ENCODE measurements at places on chromosomes 16 and 17.

GRCh38 chr17:19334331-19334730 lies 28.2 kb downstream of the B9D1 start:
- DNase-seq, result no peak

- no peak for DNase-seq
These were observed 92.9 kb upstream of the SALL1 start for GRCh38 chr16:51243936-51244436.

DNA sequence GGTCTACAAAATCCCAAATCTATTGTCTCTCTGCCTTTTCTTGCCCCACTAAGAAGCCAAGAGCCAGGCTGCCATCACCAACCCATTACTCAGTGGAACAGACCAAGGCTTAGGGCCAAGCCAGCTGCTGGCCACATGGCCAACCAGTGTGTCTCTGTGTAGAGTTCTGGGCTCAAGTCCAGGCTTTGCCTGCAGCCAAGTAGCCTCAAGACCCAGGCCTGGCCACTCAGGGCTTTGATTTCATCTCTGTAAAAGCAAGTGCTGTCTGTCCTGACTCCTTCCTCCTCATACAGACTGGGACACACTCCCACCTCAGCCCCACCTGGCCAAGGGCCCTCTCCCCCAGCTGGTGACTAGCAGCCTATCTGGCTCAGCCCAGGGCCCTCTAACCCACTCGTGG lies 14.6 kb downstream of the SREBF1 start:
- no peak for DNase-seq

DNA sequence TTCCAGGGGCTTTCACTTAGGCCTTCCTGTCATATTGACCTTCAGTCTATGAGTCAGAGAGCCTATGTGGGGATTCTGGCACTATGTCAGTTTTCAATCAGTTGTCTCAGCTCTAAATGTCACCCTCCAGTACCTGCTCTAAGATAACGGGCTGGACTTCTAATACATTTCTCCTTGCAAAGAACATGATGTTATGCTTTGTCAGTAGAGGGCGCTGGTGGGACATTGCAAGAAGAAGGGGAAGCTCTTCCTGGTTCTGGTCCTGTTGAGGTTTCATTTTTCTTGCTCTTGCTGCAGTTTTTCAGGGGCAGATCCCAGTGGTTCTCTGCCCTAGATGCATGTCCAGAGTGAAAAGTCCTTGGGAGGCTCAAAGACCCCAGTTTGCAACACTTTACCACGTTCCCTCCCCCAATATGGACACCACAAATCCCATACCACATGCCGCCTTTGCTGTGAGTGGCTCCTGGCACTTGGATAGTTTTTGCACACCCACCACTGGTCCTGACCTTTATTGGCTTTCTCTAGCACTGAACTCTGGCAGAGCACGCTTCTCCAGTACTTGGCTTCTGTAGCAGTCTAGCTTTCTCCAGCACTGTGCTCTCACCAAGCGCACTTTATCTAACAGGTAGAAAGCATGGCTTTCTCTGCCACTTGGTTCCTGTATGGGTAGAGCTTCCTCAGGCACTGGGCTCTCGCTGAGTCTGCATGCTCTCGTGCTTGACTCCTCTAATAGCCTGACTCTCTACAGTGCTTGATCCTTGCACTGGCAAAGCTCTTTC lies 49.0 kb downstream of the BCL7C start:
- DNase-seq, result peak; percentile 55

- no peak for DNase-seq
These were observed 826 bp upstream of the MPO start for GRCh38 chr17:58281511-58282011.

Data from stimulated activated CD8-positive, alpha-beta memory T cell treated with anti-CD3 and anti-CD28 coated beads, Interleukin-15, amount 100 ng/mL, for 1 hour (primary cell).